Activated T-cell treated with anti-CD3 and anti-CD28 coated beads for 1 hour (primary cell): ENCODE measurements at places on chromosomes 6 and 20.
A peak's percentile ranks its signal among the peaks of the same experiment; 100 is the strongest.

- DNase-seq, result no peak
Measured at GRCh38 chr6:107574856-107575255, 84.9 kb downstream of the SOBP start.

DNA sequence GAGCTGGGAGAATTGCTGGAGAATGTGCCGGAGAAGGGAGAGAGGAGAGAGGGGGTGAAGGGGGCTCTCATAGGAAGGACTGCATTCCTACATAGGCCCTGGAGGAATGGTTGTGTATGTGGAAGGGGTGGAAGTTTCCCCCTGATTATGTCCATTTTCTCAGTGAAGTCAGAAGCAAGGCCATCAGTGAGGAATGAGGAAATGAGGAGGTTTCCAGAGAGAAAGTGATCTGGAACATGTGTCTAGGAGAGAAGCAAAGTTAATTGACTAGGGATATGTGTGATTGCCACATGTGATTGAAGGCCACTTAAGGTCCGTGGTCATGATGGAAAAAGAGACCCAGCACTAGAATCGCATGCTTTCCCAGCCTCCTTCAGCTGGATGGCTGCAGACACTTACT lies 42.3 kb downstream of the TBPL1 start:
- no peak for DNase-seq

DNA sequence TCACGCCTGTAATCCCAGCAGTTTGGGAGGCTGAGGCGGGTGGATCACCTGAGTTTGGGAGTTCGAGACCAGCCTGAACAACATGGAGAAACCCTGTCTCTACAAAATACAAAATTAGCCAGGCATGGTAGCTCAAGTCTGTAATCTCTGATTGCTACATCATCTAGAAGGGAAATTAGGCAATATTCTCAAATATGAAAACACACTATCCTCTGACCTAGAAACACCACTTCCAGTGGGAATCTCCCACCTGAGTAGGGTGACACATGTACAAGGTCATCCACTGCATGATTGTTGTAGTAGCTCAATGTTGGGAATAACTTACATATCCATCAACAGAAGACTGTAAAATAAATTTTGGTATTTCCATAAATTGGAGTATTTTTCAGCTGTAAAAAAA lies 19.1 kb upstream of the SIRPD start:
- DNase-seq, result no peak

GRCh38 chr6:32519118-32519909 lies 10.8 kb downstream of the HLA-DRB5 start:
- DNase-seq, result no peak

GRCh38 chr6:18269253-18269652 lies 4.9 kb upstream of the DEK start:
- DNase-seq, result no peak

- DNase-seq, result no peak
Measured at GRCh38 chr20:6744805-6745204, 22.7 kb upstream of the BMP2 start.

GRCh38 chr20:49052334-49052733 lies 6.2 kb downstream of the CSE1L start:
- DNase-seq, result no peak

DNA sequence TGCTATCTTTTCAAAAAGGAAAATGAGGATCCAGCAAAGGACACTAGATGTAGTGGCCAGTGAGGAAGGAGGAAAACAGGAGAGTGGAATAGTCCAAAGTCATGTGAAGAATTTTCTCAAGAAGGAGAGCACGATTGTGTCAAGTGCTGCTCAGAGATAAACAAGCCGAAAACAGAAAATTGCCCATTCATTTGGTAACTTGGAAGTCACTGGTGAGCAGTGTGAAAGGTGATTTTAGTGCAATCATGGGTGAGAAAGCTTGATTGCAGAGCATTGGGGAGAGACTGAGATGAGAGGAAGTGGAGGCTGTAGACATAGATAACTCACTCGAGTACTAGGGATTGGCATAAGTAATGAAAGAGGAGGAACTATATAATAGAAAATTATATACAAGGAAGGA lies 26.0 kb upstream of the PRDM1 start:
- no peak for DNase-seq

- DNase-seq, result no peak
Measured at GRCh38 chr20:43408848-43409576, 48.7 kb upstream of the SRSF6 start.

- no peak for DNase-seq
Measured at GRCh38 chr6:89145091-89145955, 532 bp upstream of the PM20D2 start.

GRCh38 chr20:39278230-39278788 lies 316.2 kb downstream of the DHX35 start:
- DNase-seq, result no peak

DNA sequence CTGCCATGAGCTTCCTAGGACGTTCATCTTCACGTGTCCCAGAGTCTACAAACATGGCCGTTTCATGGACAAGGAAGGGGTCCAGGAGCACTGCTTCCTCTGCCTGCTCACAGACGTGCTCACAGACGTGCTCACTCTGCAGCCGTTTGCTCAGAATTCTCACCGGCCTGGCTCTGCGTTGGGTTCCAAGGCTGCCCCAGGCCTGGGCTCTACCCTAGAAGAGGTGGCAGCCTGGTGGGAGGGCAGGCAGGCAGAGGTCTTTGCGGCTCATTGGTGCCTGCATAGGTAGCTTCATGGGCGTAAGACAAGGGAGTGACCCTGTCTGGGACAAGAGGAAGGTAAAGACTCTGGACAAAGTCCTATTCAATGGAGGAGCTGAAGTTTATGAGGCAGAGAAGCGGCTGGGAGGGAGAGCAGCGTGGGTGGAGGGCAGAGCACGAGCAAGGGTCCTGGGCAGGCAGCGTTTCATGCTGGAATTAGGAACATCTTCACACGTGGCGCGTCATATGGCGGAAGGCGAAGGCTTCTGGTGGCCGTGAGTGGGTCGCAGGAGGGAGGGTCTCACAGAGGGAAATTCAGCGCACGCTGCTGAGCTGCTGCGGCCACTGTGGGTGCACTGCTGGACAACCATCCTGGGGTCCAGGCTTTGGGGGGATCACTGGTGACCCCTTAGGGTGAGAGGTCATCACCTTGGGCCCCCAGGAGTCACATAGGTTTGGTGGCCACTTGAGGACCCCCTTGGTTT lies 138.2 kb downstream of the PHACTR3 start:
- no peak for DNase-seq

DNA sequence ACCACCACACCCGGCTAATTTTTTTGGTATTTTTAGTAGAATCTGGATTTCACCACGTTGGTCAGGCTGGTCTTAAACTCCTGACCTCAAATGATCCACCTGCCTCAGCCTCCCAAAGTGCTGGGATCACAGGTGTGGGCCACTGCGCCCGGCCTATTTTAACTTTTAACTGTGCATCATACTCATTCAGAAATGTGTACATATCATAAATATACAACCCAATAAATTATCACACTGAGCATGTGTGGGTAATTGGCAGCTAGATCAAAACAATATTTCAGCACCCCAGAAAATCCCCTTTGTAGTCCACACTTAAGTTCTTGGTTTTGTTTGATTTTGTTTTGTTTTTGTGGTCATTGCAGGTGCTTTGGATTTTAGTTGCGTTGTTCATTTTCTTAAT lies 228.9 kb upstream of the ZNF217 start:
- no peak for DNase-seq

- DNase-seq, result no peak
Measured at GRCh38 chr6:131210469-131210868, 75.2 kb downstream of the AKAP7 start.

DNA sequence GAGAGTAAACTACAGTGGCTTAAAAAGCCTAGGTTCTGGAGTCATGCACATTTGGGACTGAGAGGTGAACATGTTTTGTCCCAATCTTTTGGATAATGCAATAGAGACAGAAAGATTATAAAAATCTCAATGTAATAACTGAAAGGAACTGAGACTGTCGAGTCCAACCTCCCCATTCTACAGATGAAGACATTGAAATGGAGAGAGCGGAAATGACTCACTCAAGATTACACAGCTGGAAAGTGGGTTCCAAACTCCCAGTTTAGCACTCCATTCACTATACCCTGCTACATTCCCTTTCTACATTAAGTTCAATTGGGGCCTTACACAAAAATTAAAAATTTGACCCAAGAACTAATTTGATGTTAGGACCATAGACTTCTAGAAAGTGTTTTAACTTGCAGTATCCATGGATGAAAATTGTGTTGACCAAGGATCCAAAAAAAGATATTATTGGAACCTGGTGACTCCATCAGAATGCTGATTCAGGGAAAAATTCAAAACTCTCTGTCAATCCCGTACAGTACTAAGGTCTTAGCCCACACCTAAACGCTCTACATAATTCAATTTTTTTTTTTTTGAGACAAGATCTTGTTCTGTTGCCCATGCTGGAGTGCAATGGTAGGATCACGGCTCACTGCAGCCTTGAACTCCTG lies 1.5 kb upstream of the ILRUN start:
- DNase-seq, result no peak

DNA sequence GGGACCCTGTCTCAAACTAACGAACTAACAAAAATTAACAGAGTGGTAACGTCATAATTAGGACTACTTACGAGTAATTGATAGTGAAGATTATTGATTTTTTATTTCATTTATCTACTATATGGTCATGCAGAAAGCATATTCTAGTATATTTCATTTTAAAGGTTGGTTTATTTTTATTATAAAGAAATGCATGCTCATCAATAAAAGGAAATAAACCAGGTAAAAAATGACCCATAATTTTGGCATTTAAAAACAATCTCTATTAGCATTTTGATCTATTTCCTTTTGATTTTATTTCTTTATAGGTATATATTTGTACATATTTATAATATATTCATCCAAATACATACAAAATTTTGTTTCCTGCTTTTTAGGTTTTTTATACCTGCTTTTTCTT lies 401.4 kb upstream of the ID4 start:
- DNase-seq, result no peak

- DNase-seq, result peak; percentile 30
Measured at GRCh38 chr20:62980970-62981369, 25.8 kb downstream of the BHLHE23 start.

DNA sequence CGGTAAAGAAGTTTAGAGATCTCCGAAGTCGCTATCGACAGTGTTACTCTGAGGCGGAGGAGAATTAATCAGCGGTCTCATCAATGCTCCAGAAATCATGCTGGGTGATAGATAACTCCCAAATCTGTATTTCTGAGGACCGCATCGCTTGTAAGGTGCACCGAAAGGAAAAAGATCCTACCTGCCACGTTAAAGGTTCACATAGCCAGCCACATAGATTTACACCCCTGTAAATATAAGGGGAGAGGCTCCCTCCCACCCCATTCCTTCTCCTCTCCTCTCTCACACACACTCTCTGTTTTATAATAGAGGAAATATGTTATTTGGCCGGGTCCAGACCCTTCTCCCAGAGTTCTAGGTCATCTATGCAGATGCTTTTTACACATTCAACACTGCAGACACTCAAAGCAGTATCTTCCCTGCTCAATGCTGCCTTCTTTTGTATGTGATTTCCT lies 620 bp upstream of the DEK start:
- DNase-seq, result no peak

GRCh38 chr20:37991908-37992307 lies 41.3 kb downstream of the TTI1 start:
- no peak for DNase-seq

GRCh38 chr6:40678941-40679340 lies 91.8 kb upstream of the LRFN2 start:
- DNase-seq, result no peak

DNA sequence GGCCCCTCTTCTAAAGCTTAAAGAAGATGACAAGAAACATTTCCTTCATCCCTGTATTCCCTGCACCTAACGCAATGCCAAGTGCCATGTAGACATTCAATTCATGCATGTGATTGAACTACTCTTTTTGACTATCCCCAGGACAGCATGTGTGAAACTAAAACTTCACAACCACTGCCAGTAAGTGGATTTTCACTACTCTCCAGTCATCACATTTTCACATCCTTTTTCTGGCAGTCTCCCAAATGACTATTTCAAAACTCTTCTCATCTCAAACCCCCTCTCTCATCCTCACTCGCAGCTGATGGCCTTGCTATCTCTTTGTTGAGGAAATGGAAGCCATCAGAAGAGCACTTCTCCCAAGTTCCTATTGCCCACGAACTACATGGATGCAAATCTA lies 122.6 kb downstream of the OPRM1 start:
- no peak for DNase-seq

GRCh38 chr6:109446072-109446471 lies 5.5 kb downstream of the SMPD2 start:
- no peak for DNase-seq

DNA sequence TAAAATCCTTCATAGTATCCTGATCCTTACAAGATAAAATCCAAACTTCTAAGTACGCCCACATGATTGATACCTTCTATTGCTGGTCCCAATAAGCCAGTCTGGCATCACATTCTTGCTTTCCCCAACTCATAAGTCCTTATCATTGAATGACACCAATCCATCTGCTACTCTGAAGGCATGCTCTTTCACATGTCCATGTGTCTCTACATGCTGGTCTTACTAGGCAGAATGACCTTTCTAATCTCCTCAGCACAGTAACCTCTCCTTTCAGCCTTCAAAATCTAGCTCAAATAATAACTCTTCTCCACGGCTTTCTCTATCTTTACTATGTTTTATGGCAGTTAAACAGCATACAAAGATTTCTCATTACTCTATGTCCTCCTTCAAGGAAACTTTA lies 71.1 kb downstream of the ASCC3 start:
- DNase-seq, result no peak

DNA sequence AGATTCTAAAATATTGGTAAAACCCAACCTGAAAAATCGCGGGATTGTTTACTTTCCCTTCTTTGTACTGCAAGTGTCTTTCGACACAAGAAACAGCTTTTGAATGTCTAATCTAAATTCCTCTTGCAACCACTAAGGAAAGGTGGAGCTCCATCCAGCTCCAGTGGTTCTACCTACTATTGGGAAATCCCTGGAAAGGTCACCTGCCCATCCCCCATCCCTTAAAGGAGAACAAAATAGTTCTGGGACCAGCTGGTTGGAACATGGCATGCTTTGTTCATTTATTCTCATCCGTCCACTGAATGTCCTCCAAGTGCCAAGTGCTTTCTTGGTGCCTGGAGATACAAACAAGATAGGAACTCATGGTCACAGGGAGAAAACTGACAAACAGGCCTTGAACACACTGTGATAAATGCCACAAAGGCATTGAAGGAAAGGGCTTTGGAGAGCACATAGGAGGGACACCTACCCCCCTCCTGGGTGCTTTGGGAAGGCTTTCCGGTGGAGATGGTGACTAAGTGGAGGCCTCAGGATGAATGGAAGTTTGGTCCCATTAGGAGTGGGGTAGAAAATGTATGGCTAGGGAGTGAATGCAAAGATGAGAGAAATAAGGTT lies 2.3 kb upstream of the CITED2 start:
- no peak for DNase-seq

- DNase-seq, result no peak
Measured at GRCh38 chr6:118939683-118940082, 4.7 kb upstream of the MCM9 start.

GRCh38 chr6:139970591-139970991 lies 596.1 kb upstream of the CITED2 start:
- no peak for DNase-seq
